Myocyte (in vitro differentiated cells): ENCODE measurements at places on chromosomes 11 and 22.
A peak's percentile ranks its signal among the peaks of the same experiment; 100 is the strongest.

GRCh38 chr22:25923914-25924313 lies 181.9 kb downstream of the MYO18B start:
- DNase-seq = no peak

DNA sequence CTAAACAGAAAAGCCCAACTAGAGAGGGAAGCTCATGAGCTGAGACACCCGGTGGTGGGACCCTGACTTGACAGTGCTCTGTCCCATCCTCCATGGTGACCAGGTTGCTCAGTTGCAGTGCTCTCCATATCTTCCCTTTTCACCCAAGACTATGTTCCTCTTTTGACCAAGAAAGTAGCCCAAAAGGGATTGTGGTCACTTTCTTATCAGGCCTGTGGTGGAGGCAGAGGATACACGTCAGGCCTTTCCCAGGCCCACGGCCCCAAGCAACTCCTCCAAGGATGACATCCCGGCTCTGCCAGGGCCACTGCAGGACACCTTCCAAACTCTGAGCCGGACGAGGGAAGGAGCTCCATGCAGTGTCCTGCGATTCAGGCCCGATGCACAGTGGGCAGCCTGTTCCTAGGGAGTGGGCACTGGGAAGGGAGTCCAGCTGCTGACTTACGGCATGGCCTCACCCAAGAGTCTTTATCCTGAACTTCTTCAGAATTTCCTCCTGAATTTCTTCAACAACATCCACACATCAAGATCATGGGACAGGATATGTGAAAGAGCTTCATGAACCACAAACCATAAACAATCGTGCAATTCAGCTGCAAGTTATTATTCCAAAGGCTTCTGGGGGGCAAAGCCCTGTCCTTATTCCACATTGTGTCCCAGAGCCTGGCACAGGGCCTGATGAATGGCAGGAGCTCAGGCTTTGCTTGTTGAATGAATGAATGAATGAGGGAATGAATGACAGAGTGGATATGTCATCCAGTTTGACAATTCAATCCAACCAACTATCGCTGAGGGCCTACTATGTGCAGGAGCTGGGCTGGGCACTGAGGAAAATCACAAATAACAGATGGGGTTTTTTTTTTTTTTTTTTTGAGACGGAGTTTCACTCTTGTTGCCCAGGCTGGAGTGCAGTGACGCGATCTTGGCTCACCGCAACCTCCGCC lies 36.0 kb upstream of the MYH9 start:
- DNase-seq = no peak

- DNase-seq = no peak
Observed at GRCh38 chr22:42714768-42715390, 5.8 kb downstream of the A4GALT start.

DNA sequence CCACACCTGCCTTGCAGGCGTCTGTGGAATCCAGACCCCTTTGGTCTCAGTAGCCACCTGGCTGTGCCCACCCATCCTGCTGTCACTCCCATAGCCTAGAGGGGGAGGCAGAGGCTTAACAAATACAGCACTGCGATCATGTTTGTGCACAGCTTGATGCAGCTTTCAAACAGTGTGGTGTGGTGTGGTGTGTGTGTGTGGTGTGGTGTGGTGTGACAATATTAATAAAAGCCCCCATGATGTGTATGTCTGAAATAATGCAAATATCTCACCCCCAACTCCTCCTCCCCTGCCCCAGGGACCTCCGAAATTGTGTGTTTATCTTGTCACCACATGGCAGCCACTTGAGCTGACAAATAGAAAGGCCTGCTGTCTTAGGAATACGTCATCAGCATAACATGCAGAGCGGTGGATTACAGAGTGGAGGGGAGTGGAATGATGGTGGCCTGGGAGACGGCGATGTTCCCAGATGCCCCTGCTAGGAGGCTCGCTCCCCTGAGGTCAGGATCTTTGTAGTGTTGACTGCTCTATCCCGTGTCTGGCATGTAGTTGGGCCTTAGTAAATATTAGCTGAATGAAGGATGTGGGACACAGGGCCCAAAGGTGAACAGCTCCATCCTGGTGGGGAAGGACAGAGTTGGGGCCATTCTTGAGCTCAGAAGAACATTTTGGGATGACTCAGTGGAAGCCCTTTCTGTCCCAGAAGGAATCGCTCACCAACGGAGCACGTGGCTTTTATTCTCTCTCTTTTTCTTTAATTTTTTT lies 2.8 kb downstream of the PDXP start:
- DNase-seq = peak; percentile 83

DNA sequence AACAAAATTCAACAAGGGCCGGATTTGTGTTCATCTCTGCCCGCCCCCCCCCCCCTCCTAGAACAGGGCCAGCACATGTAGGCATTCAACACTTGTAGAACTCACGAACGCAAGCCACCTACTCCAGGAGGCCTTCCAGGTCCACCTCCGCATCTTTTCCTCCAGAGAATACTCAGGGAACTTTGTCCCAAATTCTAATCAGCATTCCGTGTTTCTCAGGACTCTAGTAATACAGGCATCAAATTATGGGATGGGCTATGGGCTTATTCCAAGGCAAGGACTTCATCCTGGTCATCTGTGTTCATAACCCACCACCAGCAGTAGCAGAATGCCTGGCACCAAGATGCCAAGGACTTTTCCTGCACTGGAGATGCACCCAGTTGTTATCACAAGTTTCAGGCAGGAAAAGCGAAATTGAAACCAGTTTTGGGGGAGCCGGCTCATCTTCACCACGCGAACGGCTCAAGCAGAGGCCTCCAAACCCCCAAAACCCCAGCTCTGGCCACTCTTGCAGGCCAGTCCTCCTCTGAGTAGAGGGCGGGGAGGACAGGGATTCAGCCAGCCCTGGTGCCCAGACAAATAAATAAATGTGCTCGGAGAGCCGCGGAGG lies 462 bp downstream of the UBE2L6 start:
- DNase-seq = no peak
